ENCODE measurements at places on chromosomes 1 and 21.
A peak's percentile ranks its signal among the peaks of the same experiment; 100 is the strongest.

DNA sequence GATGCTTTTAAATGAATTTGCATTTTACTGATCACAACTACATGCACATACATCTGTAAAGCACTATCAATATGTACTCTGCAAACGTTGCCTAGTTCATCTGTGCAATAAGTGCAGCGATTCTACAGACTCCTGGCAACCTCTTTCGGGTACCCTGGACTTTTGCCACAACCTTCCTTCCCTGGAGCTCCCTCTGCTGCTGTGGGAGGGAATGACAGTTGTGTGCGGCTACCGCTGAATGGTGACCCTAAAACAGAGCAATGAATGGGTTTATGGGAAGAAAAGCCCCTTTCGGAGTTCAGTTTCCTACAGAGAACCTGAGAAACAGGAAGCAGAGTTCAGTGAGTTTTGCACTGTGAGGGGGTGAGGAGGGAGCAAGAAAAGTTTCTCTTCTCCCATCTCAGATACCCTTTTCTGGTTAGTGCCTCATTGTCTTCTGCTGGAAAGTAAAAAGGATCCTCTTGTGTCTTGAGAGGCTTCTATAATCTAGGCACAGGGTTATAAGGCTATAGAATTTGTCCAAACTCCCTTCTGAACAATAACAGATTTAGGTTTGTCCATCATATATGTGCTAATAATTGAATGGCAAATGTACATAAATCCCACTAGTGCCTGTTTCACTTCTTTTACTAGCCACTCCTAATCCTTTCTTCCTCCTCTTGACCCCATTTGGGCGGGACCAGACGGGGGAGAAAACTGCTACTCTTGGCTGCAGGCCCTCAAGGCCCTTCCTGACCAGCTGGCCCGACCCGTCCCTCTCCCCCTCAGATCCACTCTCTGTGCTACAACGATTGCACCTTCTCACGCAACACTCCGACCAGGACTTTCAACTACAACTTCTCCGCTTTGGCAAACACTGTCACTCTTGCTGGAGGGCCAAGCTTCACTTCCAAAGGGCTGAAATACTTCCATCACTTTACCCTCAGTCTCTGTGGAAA is 19.8 kb upstream of the SARS1 start:
- peak; percentile 36 for DNase-seq

DNA sequence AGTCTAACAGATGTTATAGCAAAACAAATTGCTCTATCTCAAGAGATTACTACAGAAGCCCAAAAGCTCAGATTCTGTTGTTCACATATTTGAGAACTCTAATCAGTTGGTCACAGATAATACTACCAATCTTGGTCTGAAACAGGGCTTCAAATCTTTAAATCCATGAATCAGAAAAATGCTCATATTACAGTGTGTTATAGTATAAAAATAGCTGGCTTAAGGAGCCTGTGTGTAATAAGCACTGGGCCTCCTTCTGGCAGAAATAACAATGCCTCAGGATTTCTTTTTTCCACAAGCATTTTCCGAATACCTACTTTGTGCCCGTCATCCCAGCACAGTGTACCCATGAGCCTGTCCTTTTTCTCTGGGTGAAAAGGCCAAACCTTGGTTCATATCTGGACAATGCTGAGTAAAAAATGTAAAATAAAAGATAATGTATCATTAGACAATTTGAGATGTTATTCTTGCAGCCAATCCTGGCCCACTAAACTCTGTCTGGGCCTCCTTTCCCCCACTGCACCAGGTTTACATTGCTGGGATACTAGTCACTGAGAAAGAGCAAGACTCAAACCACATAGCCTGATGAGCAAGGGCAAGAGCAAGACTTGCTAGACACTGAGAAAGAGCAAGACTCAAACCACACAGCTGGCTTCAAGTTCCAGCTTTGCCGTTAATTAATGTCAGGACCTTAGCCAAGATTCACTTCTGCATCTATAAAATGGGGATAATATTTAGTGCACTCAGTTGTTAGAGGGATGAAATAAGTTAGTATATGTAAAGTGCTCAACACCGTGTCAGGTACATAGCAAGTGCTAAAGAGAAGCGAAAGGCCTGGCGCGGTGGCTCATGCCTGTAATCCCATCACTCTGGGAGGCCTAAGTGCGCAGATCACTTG is 17.0 kb upstream of the ADAR start:
- no peak for DNase-seq

DNA sequence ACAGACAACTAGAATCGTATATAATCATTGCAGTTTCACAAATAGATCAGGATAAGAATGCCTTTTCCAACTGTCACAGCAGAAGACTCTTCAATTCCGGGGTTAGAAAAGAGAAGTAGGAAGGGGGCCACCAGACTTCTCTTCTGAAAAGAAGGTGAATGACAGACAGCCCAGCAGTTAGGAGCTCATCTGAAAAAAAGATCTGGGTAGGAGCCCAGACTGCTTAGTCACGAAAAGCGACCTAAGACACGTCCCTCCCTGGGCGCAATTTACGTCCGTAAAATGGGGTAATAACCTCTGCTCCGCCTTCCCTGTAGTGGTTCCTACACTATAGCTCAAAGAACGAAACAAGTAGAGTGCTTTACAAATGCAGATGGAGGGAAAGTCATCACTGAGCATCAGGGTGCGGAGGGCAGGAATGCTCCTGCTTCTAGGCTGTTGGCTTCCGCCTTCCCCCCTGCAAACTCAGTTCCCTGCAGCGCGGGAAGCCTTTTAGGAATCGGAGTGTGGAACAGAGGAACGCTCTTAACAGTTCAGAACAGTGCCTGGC is 582 bp downstream of the ORC1 start:
- peak; percentile 48 for DNase-seq

DNA sequence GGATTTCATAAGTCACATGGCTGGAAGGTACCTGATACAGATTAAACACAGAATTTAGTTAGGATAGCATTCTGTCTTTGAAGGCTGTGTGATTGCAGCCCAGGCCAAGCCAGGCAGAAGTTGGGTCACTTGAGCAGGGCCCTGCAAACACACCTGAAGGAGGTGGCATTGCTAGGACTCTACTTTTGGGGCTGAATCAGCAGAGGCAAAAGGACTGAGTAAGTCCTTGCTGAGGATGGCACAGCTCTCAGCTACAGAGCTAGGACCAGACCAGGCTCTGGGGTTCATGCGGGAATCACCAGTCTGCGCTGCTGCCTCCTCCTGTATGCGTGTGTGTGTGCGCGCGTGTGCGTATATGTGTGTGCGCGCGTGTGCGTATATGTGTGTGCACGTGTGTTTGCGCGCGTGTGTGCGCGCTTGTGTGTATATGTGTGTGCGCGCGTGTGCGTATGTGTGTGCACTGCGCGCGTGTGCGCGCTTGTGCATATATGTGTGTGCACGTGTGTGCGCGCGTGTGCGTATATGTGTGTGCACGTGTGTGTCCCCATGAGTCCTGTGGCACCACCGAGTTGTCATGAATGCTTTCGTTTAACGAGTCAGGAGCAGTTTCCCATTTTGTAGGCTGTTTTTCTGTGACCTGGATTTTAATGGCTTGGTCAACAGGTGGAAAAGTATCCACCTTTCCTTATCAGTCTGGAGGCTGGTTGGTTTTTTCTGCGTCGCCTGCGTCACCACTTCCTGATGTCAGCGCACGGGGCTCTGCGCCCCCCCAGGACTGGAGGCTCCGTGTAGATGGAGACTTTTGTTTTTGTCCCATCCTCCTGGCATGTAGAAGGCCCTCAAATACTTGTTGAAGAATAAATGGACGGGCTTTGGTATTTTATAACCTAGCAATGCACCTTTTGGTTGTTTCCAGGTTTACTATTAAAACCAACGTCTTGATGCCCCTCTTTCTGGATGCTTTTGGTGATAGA is 34.7 kb downstream of the ADARB1 start:
- DNase-seq = no peak

DNA sequence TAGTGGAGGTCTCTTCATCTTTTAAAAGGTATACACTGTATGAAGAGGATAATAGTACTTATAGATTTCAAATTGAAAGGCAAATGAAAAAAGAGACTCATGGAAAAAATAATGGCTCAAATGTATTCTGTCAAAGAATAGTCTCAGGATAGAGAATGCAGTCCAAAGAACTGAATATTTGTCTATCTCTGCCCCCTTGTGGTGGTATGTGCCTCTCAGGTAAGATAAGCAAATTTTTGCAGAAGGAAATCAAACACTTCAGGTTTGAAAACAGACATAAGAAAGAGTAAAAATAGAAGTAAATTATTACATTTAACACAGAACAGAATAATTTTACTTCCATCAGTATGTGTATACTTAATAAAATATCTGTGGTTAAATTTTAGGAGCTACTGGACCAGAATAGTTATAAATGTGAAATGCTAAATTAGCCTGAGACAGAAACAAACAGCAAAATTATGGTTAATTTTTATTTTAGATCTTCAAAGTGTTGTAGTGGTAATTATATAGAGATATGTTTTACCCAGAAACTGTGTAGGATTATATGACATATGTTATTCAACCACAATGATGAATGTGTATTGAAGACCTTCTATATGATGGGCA is 164.4 kb upstream of the PALMD start:
- DNase-seq = peak; percentile 4

- no peak for DNase-seq
These were observed 52.2 kb upstream of the PRDX6 start for GRCh38 chr1:173424782-173425407.

DNA sequence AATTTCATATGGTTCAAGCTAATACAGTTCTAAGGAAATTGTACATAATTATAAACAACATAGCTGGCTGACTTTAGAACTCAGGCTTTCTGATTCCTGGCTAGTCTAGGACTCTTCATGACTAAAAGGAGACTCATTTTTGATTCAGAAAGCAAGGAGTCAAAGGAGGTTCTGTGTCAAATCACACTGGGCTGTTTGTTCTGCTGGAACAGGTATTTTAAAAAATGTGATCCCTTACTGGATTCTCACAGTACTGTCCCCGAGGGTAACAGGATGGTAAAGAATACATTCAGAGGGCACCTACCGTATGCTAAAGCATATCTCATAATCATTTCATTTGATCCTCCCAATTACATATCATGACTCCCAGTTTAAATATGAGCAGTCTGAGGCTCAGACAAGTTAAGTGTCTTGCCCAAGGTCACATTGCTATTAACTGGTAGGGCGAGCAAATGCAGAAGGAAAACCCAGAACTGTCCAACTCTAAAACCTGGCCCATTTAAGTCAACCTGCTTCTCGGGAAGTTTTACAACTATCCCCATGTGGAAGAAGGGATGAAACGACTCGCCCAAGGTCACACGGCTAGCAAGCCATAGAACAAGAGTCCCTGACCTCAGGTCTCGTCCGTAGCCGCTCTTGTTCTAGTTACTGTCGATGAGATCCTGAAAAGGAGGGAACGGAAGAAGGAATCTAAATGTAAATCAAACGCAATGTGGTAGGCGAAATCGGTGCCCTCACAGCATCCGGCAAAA is 675 bp downstream of the MYSM1 start:
- no peak for DNase-seq

GRCh38 chr21:45412909-45413611 is 8.1 kb downstream of the COL18A1 start:
- no peak for DNase-seq

GRCh38 chr1:52400131-52400530 is 4.1 kb downstream of the ORC1 start:
- no peak for DNase-seq

- DNase-seq = peak; percentile 4
These were observed 160.2 kb downstream of the DENND1B start for GRCh38 chr1:197614916-197615692.

DNA sequence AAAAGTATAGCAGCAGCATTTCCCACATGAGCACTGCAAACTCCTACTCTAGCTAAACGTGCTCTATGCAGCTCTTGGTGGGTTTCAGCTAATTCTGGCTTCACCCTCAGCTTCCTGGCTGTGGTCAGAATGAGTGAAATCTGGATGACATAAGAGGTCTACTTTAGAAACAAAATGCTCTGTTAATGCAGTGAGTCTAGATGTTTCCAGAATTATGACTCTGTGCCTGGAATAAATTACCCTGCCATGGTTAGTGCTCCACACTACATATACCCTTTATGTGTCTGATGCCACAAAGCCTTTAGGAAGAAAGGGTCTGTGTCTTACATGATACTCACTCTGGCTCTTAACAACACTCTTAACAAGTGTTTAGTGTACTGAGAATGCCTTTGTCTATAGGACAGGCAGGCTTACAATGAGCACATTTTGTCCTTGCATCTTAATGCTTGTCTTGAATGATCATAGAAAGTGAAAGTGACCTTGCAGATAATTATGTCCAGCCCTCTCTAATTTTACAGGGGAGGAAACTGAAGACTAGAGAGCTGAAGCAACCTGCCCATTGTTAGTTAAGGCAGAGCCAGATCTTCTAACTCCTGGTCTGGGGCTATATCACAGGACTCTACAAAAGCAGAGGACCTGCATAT is 9.2 kb downstream of the S100A10 start:
- DNase-seq = no peak

DNA sequence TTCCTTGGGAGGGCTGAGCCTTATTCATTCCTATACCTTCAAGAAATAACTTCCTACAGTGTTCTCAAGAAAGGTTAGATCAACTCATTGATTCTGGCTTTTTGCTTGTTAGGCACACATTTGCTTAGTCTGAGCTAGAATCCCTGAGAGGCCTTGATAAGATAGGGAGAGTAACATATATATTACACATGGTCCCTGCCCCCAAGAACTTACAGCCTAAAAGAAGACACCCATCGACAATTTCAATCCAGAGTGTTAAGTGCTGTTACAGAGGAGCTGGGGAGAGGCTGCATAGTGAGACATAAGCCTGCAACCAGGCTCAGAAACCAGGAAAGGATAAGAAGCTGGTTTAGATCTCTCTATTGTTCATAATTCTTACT is 68.7 kb downstream of the PLPP3 start:
- DNase-seq = no peak

DNA sequence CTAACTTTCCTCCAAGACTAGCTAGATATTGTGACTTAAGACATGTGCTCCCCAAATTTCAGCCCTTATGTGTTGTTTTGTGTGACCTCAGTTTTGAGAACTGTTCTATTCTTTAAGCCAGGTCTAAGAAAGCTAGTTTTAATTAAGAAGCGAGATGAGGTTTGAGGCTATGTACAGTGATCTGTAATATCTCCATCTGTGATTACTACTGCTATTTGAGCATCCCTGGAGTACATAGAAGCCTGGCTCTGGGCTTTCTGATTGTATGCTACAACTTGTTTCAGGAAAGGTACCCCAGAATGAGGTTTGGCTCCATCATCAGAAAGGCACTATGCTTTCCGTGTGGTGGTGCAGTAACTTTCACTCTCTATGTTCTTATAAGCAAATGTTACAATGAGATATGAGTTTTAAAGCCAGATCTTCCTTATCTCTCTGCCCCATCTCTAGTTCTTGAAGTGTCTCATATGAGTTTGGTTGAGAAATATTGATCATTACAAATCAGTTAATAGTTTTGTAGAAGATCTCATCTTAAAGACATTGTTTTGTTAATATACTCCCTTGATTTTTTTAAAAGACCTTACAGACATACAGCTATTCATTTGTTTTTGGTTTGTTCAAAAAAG is 605 bp downstream of the RGS4 start:
- DNase-seq = peak; percentile 53

- DNase-seq = no peak
These were observed 186.6 kb downstream of the GRIK3 start for GRCh38 chr1:36847761-36848160.

- DNase-seq = no peak
These were observed 373 bp downstream of the MTF1 start for GRCh38 chr1:37858931-37859506.
